ENCODE measurements at places on chromosomes 5 and 9.

- no peak for DNase-seq
- no peak overlapping the region for H3K4me3 ChIP-seq
- H3K36me3 ChIP-seq = no peaks in the 10 kb centered on the region
- no peak overlapping the region for H3K27ac ChIP-seq
These were observed 677.0 kb downstream of the LRRC70 start for GRCh38 chr5:63255594-63255993.

GRCh38 chr5:60577116-60577515 lies 122.8 kb downstream of the DEPDC1B start:
- no peak overlapping the region for H3K27ac ChIP-seq
- no peak overlapping the region for H3K4me3 ChIP-seq
- no peaks in the 10 kb centered on the region for H3K4me1 ChIP-seq
- no peak for DNase-seq

GRCh38 chr9:7234144-7234543 lies 476.4 kb downstream of the KDM4C start:
- H3K27me3 ChIP-seq = peaks cover 12% of the 10 kb centered on the region
- H3K36me3 ChIP-seq = peaks cover 3% of the 10 kb centered on the region
- no peak overlapping the region for H3K4me3 ChIP-seq
- peaks cover 17% of the 10 kb centered on the region for H3K4me1 ChIP-seq
- DNase-seq = peak; percentile 43

GRCh38 chr9:38132956-38133355 lies 63.9 kb upstream of the SHB start:
- H3K4me3 ChIP-seq = no peak overlapping the region
- no peaks in the 10 kb centered on the region for H3K4me1 ChIP-seq
- no peaks in the 10 kb centered on the region for H3K36me3 ChIP-seq
- peaks cover 25% of the 10 kb centered on the region for H3K27me3 ChIP-seq
- DNase-seq = no peak

- no peak overlapping the region for H3K4me3 ChIP-seq
- no peak for DNase-seq
- H3K27me3 ChIP-seq = peaks cover 11% of the 10 kb centered on the region
- H3K36me3 ChIP-seq = no peaks in the 10 kb centered on the region
These were observed 74.6 kb upstream of the ZSWIM6 start for GRCh38 chr5:61257421-61257820.

- DNase-seq = peak; percentile 51
- peak overlapping the region; percentile 11 for H3K4me3 ChIP-seq
- H3K27ac ChIP-seq = peak overlapping the region; percentile 86
These were observed 229.2 kb upstream of the MAP3K1 start for GRCh38 chr5:56585999-56586691.

- no peak within 1 kb of the TSS for H3K4me3 ChIP-seq
- no peak within 1 kb of the TSS for H3K27ac ChIP-seq
- DNase-seq = no peak
- H3K27me3 ChIP-seq = peaks cover 58% of the 10 kb centered on the region
- no peaks in the 10 kb centered on the region for H3K36me3 ChIP-seq
- no peaks in the 10 kb centered on the region for H3K4me1 ChIP-seq
These were observed at the start of gene SLC24A2 for GRCh38 chr9:19788614-19789271. TSS of gene SLC24A2 (minus strand) at chr9:19789037.

- H3K27me3 ChIP-seq = peaks cover 9% of the 10 kb centered on the region
- no peak for DNase-seq
- no peaks in the 10 kb centered on the region for H3K4me1 ChIP-seq
- no peaks in the 10 kb centered on the region for H3K36me3 ChIP-seq
- H3K27ac ChIP-seq = no peak overlapping the region
These were observed 28.8 kb downstream of the ADAMTSL2 start for GRCh38 chr9:133563291-133563796.

- no peak for DNase-seq
- H3K36me3 ChIP-seq = no peaks in the 10 kb centered on the region
- H3K27me3 ChIP-seq = no peaks in the 10 kb centered on the region
- no peak overlapping the region for H3K27ac ChIP-seq
- H3K4me1 ChIP-seq = no peaks in the 10 kb centered on the region
These were observed 135.9 kb downstream of the GABRB2 start for GRCh38 chr5:161410640-161411039.

- H3K27ac ChIP-seq = no peak overlapping the region
- no peak overlapping the region for H3K4me3 ChIP-seq
- H3K27me3 ChIP-seq = no peaks in the 10 kb centered on the region
- no peaks in the 10 kb centered on the region for H3K36me3 ChIP-seq
These were observed 569.2 kb upstream of the PTPRD start for GRCh38 chr9:11182001-11182400.

DNA sequence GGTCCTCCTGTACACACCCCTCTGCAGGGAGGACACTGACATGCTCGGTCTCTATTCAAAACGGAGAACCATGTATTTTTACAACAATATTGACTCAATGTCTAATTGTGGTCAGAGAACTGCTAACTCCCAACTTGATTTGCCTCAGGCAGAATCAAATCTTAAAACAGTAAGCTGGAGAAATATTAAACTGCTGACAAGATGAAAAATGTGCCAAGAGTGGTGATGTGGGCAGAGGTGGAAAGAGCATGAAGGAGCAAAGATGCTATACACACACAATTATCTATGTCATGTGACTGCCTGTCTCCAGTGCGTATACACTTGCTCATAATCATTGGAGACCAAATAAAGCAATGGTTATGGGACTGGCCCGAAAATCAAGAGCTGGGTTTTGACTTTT lies 556.1 kb upstream of the ZNF608 start:
- H3K27ac ChIP-seq = no peak overlapping the region
- DNase-seq = no peak
- no peak overlapping the region for H3K4me3 ChIP-seq

DNA sequence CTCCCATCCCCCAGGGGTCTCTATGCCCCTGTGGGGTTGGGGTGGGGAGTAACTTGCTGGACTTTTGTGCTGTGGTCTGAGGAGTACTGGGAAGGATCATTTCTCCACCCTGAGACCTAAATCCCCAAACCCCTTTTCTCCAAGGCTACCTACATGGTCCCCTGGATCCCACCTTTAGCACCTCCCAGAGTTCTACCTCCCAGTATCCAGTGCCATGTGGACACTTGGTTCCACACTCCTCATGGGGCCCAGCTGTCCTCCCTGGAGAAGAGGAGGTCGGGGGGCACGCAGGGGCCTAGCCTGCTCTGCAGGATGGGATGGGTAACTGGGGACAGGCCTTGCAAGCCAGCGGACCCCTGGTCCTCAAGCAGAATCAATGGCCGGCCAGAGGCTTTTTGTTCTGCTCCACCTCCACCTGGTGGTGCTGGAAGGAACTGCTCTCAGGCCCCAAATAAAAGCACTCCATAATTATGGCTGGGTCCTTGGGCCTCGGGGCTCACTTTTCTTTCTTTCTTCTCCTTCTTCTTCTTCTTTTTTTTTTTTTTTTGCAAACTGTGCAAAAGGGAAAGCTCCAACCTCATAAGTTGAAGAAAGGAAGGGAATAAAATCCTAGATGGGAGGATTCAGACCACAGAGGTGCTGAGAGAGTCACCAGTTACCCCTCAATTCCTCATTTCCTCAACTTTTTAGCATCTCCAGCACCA lies 68.4 kb downstream of the PSD2 start:
- H3K27me3 ChIP-seq = peaks cover 49% of the 10 kb centered on the region
- H3K4me3 ChIP-seq = no peak overlapping the region
- no peaks in the 10 kb centered on the region for H3K4me1 ChIP-seq
- peak; percentile 68 for DNase-seq

GRCh38 chr5:155594270-155594669 lies 580.7 kb downstream of the KIF4B start:
- no peaks in the 10 kb centered on the region for H3K4me1 ChIP-seq
- no peak overlapping the region for H3K4me3 ChIP-seq

Data from activated naive CD4-positive, alpha-beta T cell treated with anti-CD3 and anti-CD28 coated beads, Interleukin-2, amount 10 ng/mL, durations not matched to agents 7 days and 5 days (primary cell).